ELF-1 (cell line): ENCODE measurements at places on chromosomes 7 and 10.

- no peak for DNase-seq
Measured at GRCh38 chr7:22718200-22718711, 8.7 kb upstream of the IL6 start.

DNA sequence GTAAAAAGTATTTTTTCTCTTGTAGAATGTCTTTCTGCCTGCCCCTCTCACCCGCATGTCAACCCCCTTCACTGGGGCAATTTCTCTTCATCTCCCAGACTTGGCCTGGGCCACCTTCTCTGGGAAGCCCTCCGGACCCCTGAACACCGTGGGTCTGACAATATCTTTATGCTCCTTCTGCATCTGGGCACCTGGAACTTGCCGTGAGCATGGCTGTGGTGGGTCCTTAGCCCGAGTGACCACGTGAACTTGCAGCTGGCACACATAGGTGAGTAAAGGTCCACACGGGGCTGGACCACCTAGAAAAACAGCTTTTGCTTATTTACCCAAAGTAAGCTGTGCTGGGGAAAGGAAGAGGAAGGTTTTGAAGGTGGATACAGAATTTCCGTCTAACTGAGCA lies 600.2 kb downstream of the DNAJB6 start:
- DNase-seq, result no peak

- DNase-seq, result peak; percentile 63
Measured at GRCh38 chr7:150976529-150977381, 1.4 kb downstream of the KCNH2 start.

DNA sequence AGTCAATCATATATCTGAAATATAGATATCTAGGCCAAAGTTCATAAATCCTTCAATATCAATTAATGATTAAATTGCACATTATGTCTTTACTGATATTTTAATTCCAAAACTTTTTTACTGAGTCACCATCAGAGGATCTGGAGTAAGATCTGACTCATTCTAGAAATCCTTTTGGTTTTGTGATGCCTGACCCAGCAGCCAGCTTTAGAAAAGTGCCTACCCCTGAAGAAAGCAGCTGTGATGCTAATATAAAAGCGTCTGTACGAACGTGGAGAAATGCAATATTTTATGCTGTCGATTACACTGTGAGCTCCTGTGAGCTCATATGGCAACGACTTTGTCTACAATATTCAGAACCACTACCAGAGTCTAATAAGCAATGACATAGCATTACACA lies 142.5 kb upstream of the LRRTM3 start:
- no peak for DNase-seq

- DNase-seq, result peak; percentile 56
Measured at GRCh38 chr7:17497549-17498167, 199.2 kb downstream of the AHR start.

- no peak for DNase-seq
Measured at GRCh38 chr7:153217032-153217431, 457.5 kb downstream of the ACTR3B start.

DNA sequence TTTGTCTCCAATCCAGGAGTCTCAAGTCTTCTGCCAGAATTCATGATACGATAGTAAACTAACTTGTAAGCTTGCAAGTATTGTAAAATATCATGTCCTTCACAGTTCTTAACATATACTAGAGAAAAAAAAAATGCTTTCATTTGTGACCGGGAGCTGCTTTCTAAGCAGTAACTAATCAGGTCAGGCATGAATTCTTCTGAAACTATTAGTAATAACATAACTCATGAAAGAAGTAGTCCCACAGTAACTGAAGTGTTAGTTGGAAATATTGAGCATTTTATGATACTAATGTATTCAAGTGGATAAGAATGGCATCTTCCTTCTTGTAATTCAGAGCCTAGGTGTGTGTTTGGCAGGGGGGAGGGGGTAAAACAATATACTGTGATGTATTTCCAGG lies 665.6 kb downstream of the DNAJB9 start:
- DNase-seq, result no peak

DNA sequence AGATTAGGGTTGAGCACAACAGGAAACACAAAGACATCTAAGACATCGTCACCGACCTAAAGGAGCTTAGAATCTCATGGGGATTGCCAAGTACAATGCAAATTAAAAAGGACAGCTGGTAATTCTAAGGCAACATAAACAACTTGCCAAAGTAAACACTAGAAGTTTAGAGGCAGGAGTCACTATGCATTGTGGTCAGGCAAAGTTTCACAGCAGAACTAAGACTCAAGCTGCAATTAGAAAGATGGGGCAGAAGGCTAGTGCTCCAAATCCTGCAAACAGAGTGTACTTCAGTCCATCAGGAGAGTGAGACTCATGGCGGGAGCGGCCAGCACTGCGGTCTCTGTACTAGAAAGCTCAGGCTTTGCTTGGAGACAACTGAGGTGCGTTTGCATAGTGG lies 52.7 kb downstream of the HIPK2 start:
- no peak for DNase-seq
